ENCODE measurements at places on chromosomes 16 and 17.

GRCh38 chr17:46106966-46107644 lies 86.1 kb downstream of the KANSL1 start:
- DNase-seq, result no peak

GRCh38 chr17:7803981-7804380 lies 30.0 kb upstream of the KDM6B start:
- no peak for DNase-seq

GRCh38 chr16:83817022-83817421 lies 9.2 kb downstream of the HSBP1 start:
- DNase-seq, result no peak

- no peak for DNase-seq
Measured at GRCh38 chr16:50305441-50306061, 39.2 kb downstream of the ADCY7 start.

DNA sequence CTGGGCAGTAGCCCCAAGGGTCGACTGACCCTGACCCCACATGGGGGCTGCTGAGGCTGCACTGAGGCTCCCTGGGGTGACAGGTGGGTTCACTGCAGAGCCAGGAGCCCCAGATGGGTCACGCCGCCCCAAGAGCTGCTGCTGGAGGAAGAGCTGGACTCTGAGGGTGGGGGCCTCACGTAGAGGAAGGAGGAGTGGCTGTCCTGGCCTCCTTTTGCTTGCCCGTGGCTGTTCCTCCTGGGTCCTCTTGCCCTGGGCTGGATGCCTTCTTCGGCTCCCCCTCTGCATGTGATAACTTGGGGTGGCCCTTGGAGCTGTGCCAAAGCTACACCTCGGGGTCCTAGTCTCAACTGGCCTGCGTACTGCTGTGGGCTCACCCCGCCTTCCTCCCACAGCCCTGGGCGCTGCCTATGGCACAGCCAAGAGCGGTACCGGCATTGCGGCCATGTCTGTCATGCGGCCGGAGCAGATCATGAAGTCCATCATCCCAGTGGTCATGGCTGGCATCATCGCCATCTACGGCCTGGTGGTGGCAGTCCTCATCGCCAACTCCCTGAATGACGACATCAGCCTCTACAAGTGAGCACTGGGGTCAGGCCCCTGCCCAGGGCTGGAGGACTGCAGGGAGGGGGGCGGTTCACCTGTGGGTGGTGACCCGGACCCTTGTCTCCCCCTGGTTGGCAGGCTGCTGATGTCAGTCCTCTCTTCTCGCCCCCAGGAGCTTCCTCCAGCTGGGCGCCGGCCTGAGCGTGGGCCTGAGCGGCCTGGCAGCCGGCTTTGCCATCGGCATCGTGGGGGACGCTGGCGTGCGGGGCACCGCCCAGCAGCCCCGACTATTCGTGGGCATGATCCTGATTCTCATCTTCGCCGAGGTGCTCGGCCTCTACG lies 1.1 kb upstream of the AMDHD2 start:
- no peak for DNase-seq

- DNase-seq, result no peak
Measured at GRCh38 chr17:3980381-3981014, 16.3 kb upstream of the ATP2A3 start.

GRCh38 chr17:55172612-55173011 lies 92.1 kb upstream of the HLF start:
- no peak for DNase-seq

DNA sequence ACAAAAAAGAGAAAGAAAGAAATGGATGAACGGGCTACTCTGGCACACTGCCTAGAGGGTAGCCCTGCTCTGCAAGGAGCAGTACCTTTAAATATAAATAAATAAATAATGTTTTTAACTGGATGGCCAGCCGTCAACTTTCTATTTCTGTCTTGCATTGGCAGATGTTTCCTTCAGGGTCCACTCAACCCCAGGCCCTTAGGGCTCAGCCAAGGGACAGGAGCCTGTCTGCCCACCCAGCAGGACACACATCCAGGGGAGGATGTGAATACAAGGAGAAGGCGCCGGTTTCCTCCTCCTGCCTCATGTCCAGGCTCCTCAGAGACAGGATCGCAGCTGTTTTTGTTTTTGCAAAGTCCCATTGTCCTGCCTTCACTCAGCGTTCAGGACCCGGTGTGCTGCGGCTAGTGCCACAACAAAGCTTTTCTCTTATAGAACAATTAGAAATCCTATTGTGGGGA lies 22.6 kb downstream of the TTYH2 start:
- DNase-seq, result no peak

Measured in activated T-cell treated with anti-CD3 and anti-CD28 coated beads, Interleukin-2, amount 50 U/mL, for 48 hours (primary cell).